ENCODE measurements at places on chromosomes 1 and 21. TPM values are rescaled to one million over a fixed set of nuclear protein-coding genes. Genes with fewer than 3 reads are reported as not detected.

Gene APOBEC4
- total RNA-seq = not detected

Gene BEND5
- total RNA-seq = not detected

DNA sequence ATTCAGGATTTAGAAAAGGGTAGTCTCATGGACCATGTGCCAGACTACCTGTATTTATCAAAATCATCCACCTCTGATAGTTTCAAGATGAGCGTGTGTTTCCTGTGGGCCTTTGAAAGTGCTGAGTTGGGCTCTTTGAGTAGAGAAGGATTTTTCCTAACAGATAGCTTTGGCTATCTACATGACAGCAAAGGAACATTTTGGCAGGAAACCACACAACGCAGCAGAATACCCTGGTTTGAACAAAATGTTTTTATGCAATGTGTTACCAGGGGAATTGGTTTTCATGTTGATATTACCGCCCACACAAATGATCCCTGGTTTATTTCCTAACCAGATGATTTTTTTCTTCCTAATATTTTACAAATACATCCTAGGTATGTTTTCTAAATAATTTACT, 431.4 kb downstream of the NEGR1 start:
- no peak for DNase-seq

DNA sequence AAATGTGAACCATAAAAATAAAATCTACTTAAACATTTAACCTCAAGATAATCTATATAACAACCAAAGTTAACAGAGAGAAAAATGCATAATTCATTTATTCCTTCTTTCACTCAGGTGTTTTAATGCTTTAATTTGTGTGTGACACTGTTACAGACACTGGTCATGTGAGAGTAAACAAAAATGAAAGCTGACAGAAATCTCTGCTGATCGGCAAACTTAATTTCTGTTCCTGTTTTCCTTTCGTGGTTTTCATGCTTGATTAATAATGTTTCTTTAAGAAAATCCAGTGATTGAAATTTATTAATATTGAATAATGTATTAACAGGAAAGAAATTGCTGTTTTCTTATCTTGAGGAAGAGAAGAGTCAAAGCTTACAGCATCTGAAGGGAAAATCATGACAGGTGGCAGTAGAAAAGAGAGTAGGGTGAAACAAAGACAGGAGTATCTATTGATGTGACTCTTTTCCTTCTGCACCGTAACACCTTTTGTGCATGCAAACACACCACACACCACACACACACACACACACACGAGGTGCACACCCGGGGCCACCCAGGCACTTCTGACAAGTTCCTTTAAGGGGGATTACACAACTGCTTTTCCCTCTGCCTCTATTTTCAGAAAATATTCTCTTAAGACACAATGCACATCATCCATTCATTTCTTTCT, 1.6 kb downstream of the OR2AK2 start:
- DNase-seq = no peak

DNA sequence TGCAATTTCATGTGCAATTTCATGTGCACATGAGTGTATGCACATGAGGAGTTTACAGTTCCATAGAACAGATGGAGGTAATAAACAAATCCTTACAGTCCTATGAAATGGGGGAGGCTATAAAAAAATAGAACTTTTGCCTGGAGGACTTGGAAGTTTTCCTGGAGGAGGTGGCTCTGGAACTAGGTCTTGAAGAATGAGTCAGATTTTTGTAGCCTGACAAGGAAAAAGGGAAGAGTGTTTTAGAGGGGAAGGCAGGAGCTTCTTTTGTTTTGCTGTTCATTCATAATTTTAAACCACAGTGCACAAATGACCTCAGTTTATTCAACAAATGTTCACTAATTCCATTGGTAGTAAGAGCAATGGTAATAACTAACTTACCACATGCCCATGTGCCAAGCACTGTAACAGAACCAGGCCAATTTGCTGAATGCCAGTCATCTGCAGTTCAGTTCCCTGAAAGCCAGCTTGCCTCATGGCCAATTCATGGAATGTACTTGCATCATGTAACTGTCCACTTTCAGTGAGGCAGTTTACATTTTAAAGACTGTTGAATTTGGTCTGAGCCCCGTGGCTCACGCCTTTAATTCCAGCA, 2.7 kb downstream of the DIO1 start:
- peak; percentile 49 for DNase-seq

DNA sequence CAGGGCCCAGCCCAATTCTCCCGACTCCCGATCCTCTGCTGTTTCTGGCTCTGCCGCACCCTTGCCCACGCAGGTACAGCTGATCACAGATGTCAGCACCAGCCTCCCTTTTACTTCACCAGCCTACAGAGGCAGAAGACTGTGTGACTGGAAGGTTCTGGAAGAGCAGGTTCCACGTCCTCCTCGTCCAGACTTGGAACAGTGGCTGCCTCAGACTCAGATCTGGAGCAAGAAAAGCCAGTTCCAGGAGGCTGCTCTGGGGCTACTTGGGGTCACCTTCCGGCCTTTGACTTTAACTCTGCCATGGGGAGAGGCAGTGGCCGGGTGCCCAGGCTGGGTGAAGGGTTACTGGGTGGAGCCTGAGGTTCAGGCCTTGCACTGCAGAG, 16.1 kb upstream of the KLHDC7A start:
- DNase-seq = peak; percentile 11

DNA sequence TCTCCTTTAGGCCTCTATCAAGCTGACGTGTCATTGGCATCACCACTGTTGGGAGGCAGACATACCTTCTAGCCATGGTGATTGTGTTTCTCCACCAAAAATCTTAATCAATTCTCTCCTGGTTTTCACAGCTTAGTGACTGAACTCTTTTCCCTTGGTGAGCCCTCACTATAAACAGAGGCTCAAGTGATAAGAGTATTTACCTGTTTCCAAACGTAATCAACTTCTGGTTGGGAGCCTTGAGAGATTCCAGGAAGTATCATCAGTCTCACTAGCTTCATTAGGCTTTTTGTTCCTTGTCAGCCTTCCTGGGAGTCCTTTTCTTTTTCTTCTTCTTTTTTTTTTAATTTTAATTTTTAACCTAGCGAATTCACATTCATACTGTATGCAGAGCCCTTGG, 33.8 kb upstream of the KCNQ4 start:
- DNase-seq = no peak

DNA sequence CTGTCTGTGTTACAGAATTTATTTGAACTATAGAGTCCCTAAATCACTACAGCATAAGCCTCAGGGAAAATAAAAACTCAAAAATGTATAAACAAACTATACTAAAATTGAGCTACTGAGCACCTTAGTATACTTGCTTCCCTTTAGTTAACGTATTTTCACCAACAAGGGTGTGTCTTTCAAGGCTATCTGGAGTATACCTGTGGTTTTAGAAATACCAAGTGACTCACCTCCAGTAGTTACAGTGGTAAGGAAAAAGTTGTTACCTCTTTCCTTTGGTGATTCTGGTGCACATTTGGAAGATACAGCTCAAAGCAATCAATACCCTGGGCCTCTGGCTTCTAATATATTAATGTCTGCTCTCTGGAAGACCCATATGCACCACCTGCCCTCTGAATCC, 68.0 kb upstream of the C1orf105 start:
- peak; percentile 90 for DNase-seq

- peak; percentile 15 for DNase-seq
These were observed 1.9 kb downstream of the GIPC2 start for GRCh38 chr1:78047631-78048030.

DNA sequence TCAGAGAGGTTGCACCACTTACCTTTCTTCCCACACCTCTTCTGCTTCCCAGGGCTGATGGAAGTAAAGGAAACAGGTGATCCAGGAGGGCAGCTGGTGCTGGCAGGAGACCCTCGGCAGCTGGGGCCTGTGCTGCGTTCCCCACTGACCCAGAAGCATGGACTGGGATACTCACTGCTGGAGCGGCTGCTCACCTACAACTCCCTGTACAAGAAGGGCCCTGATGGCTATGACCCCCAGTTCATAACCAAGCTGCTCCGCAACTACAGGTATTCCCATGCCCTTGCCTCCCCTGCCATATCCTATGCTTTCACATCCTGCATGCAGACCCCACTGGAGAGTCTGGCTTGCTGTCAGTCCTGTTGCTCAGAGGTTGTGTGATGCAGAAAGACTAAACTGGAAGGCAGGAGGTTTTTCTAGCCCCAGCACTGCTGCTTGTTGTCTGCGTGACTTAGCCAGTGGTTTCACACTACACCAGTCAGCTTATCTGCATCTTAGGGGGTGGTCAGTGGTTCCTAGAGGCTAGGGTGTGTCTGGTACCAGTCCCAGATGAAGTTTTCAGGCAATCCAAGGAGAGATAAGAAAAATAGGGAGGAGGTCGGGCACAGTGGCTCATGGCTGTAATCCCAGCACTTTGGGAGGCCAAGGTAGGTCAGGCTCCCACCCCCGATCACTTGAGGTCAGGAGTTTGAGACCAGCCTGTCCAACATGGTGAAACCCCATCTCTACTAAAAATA, 10.2 kb downstream of the RHOC start:
- DNase-seq = no peak

DNA sequence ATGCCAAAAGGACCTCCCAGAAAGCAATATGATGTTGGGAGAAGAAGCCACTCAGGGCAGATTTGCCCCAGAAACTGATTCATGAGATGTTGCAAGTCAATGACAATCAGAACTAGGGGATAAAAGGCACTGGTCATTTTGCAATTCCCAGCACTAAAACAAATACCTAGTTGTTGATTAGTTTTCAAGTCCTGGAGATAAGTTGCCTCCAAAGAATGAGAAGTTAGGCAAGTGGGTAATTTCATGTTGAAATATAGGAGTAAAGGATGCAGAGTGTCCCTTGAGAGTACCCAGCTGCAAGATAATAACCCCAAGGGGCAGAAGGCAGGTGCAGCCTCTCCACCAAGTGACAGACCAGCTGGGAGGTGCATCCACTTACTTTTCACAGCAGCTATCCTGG, 363.6 kb downstream of the PBX1 start:
- no peak for DNase-seq

- DNase-seq = peak; percentile 39
These were observed 22.3 kb downstream of the CD34 start for GRCh38 chr1:207888652-207889051.

Data from bronchial epithelial cell (primary cell).